T-helper 2 cell (primary cell): ENCODE measurements at places on chromosomes 5 and 9.

GRCh38 chr5:143605403-143606005, 202.0 kb upstream of the NR3C1 start:
- DNase-seq: no peak

DNA sequence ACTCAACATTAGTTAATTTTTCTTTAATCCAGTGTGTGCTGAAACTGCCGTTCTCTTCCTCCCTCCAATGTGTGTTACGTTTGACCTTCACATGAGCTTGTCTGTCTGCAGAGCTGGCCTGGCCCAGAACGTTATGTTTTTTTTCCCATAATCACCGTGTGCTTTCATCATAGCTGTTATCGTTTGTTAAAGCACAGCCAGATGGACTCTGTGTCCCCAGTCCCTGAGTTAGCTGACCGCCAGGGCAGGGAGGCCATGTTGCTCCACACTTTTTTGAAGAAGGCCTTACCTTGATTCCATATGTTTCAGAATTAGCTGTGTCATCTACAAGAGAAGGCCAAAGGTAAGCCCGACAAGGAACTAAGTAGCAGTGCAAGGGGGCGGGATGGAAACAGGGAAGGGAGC, 55.7 kb downstream of the HSD17B3 start:
- no peak for DNase-seq

GRCh38 chr9:81741103-81741502, 51.8 kb upstream of the TLE1 start:
- no peak for DNase-seq

- DNase-seq: no peak
These were observed 96.3 kb downstream of the ERCC6L2 start for GRCh38 chr9:95971815-95972214.

DNA sequence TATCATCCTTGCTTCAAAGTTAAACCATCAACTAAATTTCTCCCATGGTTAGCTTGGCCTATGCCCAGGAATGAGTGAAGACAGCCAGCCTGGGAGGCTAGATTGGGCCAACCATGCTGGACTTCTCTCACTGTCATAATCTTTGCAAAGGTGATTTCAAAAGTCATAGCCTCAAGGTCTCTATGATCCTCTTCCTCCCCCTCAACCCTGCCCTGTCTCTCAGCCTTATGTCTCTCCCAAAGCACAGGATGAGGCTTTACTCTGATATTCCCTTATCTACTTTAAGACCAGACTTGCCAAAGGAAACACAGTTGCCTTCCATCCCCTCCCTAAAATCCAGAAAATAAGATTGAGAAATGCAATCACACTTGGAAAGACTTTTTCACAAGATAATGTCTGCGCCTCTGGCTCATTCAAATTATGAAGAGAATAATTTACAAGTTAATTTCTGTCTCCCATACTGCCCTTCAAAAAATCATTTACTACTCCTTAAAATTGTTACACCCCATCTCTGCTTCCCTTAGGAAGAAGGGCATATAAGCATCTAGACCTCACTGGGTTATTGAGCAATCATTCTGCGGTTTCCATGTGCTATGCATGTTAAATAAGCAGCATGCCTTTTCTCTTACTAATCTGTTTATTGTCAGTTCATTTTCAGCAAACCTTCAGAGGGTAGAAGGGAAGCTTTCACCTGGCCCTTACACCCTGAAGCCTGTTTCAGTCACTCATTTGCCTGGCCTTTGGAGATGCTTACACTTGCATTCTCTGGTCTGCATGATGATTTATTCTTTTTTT, 113.8 kb upstream of the ANKRD55 start:
- DNase-seq: no peak

DNA sequence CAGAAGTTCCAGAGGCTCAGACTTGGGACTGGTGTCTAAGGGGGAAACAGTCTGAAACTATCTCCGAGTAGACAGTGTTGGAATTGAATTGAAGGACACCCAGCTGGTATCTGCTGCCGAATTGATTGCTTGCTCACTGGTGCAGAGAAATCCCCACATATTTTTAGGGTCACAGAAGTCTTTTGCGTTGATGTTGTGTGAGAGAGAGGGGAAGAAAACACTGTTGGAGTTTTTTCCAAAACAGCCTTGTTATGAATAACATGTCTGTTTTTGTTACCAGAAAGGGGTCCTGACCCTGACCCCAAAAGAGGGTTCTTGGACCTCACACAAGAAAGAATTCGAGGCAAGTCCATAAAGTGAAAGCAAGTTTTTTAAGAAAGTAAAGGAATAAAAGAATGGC, 81.3 kb downstream of the ALDH7A1 start:
- DNase-seq: no peak

- no peak for DNase-seq
These were observed 79.5 kb downstream of the GLIS3 start for GRCh38 chr9:4220346-4220745.

GRCh38 chr5:100401149-100401548, 134.0 kb upstream of the FAM174A start:
- no peak for DNase-seq

DNA sequence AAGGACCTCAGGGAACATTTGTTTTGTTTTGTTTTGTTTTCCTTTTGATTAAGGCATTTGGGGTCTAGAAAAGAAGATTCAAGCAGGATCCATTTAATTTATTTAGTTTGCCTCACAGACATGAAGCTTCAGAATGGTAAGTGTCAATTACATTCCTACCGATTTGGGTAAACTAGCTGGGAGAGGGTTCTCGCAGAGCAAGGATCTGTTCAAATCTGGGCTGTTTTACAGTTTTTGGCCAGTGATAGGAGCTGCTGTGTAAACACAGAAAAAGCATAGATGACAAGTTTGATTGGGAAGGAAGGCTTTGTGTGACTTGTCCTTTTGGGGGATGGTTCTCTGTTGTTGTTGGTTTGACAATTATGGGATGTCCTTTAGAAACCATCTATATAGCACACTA, 470.3 kb upstream of the WWC1 start:
- no peak for DNase-seq

GRCh38 chr9:115668521-115668920, 485.1 kb upstream of the PAPPA start:
- DNase-seq: no peak

- DNase-seq: no peak
These were observed 149.8 kb upstream of the TNC start for GRCh38 chr9:115267790-115268189.

- DNase-seq: no peak
These were observed 1071.8 kb downstream of the MAT2B start for GRCh38 chr5:164577201-164577600.

- DNase-seq: no peak
These were observed 97.6 kb downstream of the CDH10 start for GRCh38 chr5:24547132-24547531.
